ENCODE measurements at places on chromosomes 7 and 10.
A peak's percentile ranks its signal among the peaks of the same experiment; 100 is the strongest.

- DNase-seq: no peak
Observed at GRCh38 chr10:109027534-109028185, 895.7 kb downstream of the XPNPEP1 start.

DNA sequence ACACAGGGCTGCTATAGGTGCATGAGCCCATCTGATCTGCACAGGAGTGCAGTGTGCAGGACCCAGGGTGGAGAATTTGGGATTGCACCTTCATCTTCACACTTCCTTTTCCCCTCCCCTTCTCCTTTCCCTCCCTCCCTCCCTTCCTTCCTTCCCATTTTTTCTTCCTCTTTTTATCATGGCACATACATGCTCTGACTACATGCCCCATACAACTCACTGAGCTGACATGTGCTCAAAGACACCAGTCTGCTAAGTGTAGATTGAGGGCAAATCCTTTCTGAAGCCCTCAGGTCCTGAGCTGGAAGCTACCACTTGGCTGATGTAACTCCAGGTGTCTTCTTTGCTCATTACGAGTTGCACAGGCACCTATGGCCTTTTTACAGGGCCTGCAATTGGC is 365.3 kb upstream of the ZNF32 start:
- DNase-seq: no peak

- DNase-seq: no peak
Observed at GRCh38 chr7:40828686-40829600, 694.1 kb downstream of the SUGCT start.

DNA sequence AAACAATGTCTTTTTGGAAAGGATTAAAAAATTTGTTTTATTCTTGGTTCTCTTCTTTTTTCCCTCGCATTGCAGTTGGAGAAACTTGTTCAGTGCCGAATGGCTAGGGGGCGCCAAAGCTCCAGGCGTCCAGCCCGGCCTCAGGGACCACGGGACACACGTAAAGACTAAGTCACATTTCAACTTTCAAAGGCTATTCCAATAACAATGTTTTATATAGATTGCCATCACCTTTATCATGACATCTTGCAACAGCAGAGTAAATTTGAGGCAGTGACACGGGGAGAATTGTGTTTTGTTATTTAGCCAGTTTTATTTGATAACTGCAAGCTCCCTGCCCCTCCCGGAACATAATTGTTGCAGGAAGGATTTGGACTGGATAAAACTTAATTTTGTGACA is 2.2 kb upstream of the IGFBP3 start:
- peak; percentile 40 for DNase-seq

GRCh38 chr7:1900847-1901246 is 230.8 kb downstream of the ELFN1 start:
- DNase-seq: no peak

DNA sequence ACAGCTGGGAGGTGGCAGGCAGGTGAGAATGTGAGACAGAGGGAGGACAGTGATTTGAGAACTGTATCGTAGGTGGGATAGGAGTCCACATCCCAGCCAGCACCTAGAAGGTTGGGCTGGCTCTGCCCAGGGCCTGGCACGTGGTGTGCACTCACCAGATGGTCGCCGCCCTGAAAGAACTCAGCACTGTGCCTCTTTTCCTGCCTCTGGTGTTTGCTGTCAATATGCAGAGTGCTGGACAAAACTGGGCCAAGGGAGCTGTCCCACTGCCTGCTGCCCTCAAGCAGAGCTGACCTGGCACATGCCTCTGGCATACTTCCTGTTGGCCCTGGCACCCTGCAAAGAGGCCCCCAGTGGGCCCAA is 36.8 kb downstream of the CHST3 start:
- DNase-seq: no peak

- DNase-seq: no peak
Observed at GRCh38 chr10:21689881-21690280, 155.8 kb downstream of the MLLT10 start.

GRCh38 chr10:36026081-36026480 is 384.0 kb upstream of the FZD8 start:
- DNase-seq: no peak

DNA sequence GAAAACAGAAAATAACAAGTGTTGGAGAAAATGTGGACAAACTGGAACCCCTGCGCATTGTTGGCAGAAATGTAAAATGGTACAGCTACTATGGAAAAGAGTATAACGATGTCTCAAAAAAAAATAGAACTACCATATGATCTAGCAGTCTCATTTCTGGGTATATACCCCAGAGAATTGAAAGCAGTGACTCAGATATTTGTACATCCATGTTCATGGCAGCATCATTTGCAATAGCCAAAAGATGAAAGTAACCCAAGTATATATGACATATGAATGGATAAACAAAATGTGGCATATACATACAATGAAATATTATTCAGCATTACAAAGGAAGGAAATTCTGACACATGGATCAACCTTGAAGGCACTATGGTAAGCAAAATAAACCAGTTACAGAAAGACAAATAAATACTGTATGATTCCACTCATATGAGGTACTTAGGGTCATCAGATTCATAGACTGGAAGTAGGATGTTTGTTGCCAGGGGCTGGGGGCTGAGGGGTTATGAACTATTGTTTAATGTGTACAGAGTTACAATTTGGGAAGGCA is 4.9 kb downstream of the NRCAM start:
- no peak for DNase-seq

DNA sequence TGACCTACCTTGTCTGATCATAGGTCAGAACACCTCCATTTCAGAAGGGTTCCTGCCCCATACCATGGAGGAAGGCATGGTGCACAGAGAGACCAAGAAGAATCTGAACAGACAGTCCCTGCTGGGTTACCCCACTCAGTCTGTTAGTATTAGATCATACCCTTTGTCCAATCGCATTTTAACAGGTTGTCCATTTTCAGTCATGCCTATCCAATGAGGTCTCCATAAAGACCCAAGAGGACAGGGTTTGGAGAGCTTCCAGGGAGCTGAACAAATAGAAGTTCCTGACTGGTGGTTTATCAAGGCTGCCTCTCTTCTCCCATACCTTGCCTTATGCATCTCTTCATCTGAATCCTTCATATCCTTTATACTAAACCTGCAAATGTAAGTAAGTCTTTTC is 21.2 kb upstream of the SLC16A12 start:
- DNase-seq: no peak

DNA sequence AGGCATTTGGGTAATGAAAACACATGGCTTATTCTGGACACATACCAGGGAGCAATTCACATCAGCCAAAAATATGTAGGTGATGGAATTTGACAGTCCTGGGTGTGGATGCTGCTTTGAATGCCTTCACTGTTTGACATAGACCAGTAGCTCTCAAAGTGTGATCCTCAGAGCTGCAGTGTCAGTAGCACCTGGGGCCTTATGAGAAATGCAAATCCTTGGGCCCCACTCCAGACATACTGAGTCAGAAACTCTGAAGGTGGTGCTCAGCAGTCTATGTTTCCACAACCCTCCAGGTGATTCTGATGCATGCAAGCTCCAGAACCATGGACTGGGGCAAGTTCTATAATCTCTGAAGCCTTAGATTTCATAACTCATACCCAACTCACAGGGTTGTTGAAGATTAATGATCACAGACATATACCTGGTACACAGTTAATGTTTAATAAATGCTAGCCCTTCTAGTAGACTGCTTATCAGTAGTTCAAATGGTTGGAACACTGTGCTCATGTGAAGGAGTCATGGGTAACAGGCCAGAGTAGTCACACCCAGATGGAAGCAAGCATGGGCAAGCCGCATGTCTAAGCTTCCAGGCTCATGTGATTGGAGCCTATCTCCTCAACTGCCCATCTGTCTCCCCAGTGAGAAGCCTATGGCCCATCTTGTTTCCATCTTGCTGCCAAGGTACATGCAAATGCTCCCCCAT is 715.7 kb downstream of the GRID1 start:
- no peak for DNase-seq

DNA sequence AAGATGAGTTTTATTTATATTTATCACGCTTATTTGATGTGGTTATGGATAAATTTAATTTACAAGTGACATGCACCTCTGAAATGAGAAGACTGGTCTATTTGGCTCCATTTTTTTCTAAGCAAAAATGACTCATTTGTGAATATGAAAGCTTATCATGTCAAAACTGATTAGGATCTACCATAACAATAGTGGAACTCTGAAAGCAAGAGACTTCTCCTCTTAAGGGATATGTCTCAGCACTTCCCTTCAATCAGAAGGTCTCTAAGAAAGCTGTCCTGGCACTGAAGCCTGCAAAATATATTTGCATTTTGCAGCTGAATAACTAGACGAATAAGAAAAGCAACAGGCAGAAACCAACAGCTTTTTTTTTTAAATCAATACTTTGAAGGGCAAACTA is 12.7 kb downstream of the FAS start:
- DNase-seq: peak; percentile 68

GRCh38 chr10:110032801-110033700 is 25.3 kb downstream of the ADD3 start:
- DNase-seq: no peak

- DNase-seq: no peak
Observed at GRCh38 chr7:45617166-45617565, 43.0 kb downstream of the ADCY1 start.

- no peak for DNase-seq
Observed at GRCh38 chr10:114412907-114413797, 8.8 kb upstream of the AFAP1L2 start.

DNA sequence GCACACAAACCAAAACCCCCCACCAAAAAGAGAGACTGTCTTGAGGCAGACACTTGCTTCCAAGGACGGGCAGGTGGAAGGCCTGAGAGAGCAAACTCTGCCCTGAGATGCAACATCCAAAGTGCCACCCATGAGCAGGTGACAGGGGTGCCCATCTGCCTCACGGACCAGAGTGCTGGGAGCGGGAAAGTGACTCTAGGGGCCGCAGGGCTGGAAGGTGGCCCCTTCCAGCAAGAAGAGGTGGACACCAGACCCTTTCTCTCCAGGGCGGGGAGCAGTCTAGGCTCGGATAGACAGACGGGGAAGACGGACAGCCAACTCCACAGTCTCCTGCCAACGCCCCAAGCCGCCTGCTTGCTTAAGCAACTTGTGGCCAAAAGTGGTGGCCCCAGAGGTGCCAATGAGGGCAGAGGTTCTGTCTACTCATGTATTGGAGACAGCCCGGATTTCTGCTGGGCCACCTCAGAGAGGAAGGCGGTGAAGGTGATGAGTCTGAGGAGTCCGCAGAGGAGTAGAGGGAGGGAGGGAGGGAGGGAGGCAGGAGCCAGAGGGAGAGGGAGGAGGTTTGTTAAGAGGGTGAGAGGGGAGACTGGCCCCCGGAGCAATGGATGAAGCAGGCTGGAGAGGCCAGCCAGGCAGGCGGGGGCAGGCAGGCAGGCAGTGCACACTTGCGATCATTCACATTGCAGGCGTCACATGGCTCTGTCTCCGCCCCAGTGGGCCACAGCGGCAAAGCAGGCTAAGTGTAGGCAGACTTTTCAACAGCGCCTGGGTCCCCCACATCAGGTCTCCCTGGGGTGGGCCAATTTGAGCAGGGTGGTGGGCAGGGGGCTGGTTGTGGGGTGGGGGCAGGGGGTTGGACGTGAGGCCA is 65.6 kb downstream of the SLC29A4 start:
- DNase-seq: no peak

DNA sequence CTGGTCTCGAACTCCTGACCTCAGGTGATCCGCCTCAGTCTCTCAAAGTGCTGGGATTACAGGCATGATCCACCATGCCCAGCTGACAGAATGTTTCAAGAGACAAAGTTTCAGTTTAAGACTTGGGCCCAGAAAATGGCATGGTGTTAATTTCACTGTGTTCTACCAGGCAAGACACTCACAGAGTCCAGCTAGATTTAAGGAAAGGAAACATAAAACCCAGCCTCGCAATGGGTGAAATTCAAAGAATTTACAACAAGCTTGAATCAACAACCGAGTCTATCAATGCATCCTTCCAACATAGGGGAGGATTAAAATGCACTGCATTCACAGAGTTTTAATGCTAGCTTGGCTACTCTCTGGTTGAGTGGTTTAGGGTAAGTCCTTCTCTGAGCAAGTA is 764.0 kb downstream of the XPNPEP1 start:
- no peak for DNase-seq

GRCh38 chr7:135877805-135878204 is 99.4 kb downstream of the MTPN start:
- DNase-seq: no peak

DNA sequence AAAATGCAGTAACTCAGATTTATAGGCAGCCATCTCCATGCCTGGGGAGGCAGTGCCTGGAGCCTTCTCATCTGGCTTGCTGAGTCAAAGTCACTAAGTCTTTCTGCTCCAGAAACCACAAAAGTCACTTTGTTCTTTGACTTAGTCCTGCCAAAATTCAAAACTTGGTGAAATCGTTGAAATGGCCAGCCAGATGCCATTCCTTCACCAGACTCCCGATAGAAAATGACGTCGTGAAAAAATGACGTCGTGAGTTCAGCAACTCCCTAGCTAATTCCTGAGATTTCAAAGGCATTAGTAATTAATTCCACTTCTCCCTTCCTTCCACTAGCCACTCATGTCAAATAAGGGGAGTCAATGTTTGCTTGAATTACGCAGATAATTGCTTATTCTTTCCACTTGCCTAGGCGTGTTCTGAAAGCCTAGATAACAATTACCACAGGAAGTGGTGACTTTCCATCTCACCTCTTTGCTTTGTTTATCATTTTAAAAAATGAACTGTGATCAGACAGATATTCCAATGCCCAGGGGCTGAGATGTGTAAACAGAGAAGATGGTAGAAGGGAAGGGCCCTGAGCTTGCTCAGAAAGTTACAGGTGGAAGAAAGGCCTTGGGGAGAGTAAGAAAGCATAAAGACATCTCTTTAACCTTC is 48.5 kb upstream of the OSBPL3 start:
- peak; percentile 63 for DNase-seq

- DNase-seq: no peak
Observed at GRCh38 chr7:91634485-91635177, 245.9 kb downstream of the MTERF1 start.

DNA sequence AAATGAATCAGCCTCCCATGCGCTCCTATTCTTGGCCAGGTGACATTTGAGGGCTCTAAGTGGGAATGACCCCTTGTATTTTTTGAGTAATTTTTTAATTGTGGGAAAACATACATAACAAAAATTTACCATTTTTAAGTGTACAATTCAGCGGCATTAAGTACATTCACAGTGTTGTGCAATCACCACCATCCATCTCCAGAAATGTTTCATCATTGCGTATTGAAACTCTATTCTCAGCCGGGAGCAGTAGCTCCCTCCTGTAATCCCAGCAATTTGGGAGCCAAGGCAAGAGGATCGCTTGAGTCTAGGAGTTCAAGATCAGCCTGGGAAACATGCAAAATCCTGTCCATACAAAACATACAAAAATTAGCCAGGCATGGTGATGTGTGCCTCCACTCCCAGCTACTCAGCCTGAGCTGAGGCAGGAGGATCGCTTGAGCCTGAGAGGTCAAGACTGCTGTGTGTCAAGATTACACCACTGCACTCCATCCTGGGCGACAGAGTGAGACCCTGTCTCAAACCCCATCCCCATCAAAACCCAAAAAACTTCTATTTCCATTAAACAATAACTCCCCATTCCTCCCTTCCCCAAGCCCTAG is 2.5 kb downstream of the ANTXRL start:
- no peak for DNase-seq
